Stimulated activated CD4-positive, alpha-beta T cell treated with anti-CD3 and anti-CD28 coated beads, Interleukin-12 subunit alpha, Interleukin-12 subunit beta, amount 100 ng/mL, for 48 hours (primary cell): ENCODE measurements at places on chromosomes 16 and 17.

DNA sequence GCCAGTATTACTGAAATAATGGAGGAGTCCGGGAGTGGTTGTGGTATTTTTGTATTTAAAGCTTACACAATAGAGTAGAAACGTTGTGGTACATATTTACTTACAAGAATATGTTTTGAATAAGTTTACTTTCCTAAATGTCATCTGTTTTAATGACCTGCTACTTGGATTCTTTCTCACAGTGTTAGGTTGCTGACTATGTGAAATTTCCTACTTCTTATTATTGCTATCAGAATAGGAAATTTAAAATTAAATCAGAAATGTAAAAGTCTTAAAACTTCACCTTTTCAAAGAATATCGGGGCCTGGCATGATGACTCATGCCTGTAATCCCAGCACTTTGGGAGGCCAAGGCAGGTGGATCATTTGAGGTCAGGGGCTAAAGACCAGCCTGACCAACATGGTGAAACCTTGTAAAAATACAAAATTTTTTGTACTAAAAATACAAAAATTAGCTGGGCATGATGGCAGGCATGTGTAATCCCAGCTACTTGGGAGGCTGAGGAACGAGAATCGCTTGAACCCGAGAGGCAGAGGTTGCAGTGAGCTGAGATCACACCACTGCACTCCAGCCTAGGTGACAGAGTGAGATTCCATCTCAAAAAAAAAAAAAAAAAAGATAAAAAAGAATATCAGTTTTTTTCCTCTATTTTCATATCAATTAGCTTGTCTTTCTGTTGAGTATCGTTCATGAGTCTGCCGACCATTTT lies 77.8 kb downstream of the VMP1 start:
- no peak for DNase-seq

DNA sequence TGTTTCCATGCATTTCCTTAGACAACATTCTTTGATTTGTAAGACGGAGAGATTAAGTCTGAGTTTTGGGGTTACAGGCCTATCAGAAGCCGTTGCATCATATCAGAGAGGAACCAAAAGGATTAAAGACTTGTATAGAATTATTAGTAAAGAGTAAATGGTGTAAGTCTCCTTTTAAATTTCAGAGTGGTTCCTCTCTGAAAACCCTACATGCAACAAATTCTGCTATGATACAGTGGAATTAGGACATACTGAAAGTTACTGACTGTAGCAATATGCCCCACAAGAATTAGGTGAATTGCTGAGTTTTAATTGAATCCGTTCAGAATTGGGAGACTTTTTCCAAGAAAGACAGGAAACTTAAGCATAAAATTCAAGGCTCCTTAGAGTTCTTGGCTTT lies 221.6 kb downstream of the FTO start:
- no peak for DNase-seq

GRCh38 chr16:27650073-27650701 lies 100.2 kb downstream of the KATNIP start:
- DNase-seq, result no peak

GRCh38 chr16:57277586-57277985 lies 6.9 kb downstream of the PLLP start:
- DNase-seq, result no peak

DNA sequence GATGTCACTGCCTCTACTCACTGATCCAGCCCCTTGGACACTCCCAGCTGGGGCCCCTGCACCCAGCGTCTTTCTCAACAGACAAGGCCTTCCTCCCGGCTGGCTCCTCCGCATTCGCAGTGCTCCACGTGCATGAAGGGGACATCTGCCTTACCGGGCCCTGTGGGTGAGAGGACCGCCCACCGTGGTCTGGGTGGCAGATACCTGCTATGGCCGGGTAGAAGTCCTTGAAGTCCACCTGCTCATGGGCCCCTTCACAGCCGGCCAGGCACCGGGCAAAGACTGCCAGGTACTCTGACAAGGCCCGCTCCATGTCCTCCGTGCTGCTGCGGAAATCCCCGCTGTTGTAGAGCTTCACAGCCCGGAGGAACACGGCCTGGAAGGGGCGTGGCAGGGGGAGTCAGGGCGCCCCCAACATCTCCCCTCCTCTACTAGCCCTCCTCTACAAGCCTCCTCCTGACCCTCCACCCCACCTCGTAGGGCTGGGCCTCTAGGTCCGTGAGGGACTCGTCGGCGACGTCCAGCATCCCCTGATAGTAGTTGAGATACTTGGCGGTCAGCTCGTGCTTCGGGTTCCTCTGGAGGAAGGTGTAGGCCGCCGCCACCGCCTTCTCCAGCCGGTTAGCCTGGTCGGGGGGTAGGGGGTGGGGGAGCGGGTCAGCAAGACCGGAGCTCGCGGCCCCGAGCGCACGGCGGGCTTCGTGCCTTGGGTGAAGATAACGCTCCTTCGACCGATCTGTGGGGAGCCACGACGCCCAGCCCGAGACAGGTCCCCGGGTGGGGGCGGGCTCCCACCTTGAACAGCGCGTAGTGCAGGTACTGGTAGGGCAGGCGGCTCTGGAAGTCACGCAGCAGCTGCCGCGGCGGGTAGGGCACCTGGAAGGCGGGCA lies 845 bp downstream of the P3H4 start:
- no peak for DNase-seq

DNA sequence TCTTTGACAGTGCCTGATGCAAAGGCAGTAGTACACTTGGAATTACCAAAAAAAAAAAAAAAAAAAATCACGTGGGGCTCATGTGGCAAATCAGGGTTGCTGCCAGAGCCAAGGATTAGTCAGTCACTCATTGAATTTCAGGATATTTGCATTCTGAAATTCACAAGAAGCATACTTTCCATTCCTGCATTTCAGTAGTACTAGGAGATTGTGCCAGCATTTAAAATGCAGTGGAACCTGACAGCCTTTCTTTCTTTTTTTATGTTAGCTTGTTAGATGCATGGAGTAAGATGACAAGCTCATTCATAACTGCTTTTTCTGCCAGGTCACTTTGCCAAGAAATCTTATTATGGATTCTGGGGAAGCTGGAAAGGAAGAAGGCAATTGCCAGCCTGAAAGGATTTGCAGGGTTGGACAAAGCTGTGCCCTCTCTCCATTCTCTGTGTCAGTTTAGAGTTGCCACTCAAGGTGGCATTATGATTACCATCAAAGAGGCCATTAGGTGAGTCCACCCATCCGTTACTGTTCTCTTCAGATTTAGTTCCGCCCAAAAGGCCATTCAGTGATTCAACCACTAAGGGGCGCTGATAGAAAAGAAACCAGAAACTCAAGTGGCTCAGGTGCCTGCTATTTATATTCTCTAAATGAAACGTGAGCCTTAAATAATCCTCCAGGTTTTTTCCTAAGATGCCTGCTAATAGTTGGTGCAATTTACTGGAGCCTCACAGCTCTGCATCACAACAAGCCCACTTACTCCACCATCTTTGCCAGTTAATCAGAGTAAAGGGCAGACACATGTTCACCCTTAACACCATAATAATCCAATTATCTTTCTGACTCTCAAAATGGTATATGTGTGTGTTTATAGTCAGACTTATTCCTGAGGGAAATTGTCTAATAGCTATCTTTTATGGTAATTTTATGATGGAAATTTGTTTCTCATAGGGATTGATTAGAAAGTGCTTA lies 59.0 kb downstream of the TANGO6 start:
- DNase-seq, result no peak

DNA sequence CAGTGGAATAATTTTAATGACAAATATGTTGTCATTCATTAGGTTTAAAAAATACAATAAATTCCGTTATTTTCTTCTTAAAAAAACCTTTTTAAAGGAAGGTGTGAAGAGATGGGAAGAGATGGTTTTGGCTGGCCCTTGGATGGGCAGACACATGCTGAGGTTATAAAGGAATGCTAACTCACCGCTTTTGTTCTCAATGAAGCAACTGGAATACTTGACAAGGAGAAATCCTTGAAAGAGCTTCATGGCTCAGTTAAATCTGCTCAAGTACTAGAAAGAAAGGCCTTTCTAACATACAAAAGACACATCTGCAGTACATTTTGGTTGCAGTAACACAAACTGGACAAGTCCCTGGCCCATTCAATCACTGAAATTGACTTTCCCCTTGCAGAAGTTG lies 158.3 kb upstream of the KCNJ16 start:
- DNase-seq, result no peak

GRCh38 chr17:56929362-56929969 lies 15.6 kb upstream of the TRIM25 start:
- no peak for DNase-seq

GRCh38 chr16:51670527-51670926 lies 519.5 kb upstream of the SALL1 start:
- DNase-seq, result no peak

DNA sequence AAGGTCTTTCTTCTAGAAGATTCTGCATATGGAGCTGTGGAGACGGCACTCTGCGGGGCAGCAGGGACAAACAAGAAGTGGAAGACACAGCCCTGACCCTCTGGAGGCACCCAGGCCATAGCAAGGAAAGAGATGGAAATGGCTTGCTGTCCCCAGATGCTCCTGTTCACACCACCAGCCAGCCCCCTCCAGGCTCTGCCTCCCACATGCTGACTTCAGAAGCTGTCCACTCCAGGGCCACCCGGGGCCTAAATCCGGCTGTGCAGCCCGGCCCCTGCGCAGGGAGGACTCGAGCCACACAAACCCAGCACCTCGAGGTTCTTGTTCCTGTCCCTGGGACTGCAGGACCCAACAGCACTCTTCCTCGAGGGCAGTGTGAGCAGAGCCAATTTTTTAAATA lies 16.6 kb downstream of the RBFOX3 start:
- DNase-seq, result no peak

GRCh38 chr17:17355426-17355825 lies 52.3 kb downstream of the NT5M start:
- no peak for DNase-seq

GRCh38 chr17:59688496-59688895 lies 18.7 kb downstream of the PTRH2 start:
- no peak for DNase-seq

DNA sequence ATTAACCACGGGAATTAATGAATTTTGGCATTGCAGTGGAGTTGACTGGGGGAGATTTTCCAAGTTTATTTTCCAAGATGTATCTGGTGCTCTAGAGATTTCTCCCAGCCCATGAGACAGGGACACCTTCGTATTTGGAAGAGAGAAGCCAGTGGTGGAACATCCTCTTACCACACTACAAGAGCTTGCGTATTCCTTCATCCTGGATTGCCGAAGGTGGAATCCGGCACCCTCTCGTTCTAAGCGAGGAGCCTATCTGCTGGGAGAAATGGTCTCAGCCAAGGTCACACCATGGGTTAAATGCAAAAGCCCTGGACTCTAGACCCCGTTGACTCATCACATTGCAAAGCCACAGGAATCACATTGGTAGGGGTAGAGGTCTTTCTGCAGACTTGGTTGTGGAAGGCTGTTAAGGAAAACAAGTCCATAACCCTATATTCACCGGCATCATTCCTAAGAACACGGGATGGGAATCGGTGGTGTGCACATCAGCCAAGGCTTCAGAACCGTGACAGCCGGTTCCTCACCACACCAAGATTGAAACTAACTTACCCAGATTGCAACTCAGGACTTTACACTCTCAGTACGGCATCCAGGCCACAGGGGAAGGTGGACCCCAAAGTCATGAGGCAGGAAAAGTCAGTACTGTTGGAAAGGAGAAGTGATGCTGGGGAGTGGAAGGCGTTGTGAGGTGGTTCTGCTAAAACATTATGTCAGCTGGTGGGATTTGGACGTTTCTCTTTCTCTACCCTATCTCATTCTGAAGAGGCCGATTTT lies 259.8 kb downstream of the CPPED1 start:
- no peak for DNase-seq

- no peak for DNase-seq
Observed at GRCh38 chr16:86584071-86584685, 5.8 kb downstream of the FOXL1 start.

- DNase-seq, result no peak
Observed at GRCh38 chr17:74353446-74354060, 8.1 kb downstream of the BTBD17 start.

DNA sequence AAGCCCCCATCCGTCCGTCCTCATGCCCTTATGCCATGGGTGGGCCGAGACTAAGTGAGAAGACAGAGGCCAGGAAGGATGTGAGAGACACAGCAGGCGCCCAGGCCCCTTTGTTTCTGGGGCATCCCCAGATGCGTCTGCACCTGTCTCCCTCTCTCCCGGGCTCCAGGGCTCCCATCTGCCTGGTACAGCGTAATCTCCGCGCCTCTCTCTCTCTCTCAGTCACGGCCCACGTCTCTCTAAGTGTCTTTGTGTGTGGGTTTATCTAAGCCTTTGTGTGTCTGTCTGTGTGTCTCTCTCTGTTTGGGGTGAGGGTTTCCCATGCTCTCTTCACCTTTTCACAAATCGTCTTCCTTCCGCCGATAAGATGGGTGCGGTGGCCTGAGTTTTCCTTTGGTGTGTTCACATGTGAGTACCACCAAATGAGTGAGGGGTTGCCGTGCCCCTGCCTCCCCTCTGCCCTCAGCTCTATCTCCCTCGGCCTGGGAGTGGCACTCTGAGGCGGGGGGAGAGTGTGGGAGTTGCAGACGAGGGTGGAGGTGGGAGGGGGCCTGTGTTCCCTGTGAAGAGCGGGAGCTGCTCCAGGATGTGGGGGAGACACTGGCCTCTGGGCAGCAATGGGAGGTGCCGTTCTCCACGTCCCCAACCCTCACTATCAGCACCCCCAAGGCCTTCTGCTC lies 25.8 kb upstream of the ABCC3 start:
- DNase-seq, result no peak

- no peak for DNase-seq
Observed at GRCh38 chr17:28755486-28755885, 11.7 kb downstream of the TRAF4 start.

DNA sequence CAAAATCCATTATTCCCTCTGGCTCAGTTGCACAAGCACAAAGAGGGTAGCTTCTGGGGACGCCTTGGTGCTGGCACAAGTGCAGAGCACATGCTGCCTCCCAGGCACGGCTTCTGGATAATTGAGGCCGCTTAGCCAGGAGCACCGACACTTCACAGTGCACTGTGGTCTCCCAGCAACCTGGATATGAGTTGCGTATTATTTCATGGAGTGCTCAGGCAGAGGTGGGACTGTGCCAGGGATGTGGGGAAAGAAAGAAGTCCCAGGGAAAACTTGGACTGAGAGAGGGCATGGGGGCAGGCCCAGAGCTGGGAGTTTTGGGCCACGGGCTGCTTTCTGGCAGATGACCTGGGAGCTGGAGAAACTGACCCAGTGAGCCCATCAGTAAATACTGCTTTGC lies 37.5 kb downstream of the MPRIP start:
- DNase-seq, result no peak

- no peak for DNase-seq
Observed at GRCh38 chr17:30212750-30213149, 22.7 kb downstream of the SLC6A4 start.

- no peak for DNase-seq
Observed at GRCh38 chr16:58503166-58503862, 3.4 kb downstream of the NDRG4 start.

DNA sequence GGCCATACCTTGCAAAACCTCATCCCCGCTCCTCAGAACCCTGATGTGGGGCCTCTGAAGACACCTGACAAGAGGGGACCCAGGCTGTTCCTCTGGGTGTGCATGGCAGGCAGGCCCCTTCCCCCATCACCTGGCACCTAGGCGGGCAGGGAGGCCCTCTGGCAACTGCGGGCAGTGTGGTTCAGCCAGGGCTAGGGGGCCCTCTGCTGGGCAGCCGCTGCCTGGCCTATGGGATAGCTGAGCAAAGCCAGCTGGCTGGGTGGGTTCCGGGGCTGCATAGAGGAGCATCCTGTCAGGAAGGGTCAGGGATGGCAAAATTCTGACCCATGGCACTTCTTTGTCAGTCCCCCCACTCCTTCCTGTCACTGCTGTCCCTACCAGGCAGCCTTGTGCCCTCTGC lies 228.7 kb upstream of the ASIC2 start:
- DNase-seq, result no peak

GRCh38 chr17:79024901-79025737 lies 1.1 kb downstream of the C1QTNF1 start:
- no peak for DNase-seq
